Effector CD4-positive, alpha-beta T cell (primary cell): ENCODE measurements at places on chromosomes 2 and 18.

GRCh38 chr18:64401268-64402060 is 252.6 kb upstream of the LINC00305 start:
- no peak for DNase-seq

- DNase-seq = no peak
Measured at GRCh38 chr2:232490221-232491138, 2.8 kb upstream of the ECEL1 start.

- no peak for DNase-seq
Measured at GRCh38 chr2:17615728-17616351, 75.3 kb downstream of the VSNL1 start.

DNA sequence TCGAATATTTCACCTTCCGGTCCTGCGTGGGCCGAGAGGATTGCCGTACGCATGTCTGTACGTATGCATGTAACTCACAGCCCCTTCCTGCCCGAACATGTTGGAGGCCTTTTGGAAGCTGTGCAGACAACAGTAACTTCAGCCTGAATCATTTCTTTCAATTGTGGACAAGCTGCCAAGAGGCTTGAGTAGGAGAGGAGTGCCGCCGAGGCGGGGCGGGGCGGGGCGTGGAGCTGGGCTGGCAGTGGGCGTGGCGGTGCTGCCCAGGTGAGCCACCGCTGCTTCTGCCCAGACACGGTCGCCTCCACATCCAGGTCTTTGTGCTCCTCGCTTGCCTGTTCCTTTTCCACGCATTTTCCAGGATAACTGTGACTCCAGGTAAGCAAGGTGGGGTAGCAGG is at the start of gene SERPINB5:
SERPINB5 (plus strand) TSS at position 291 of the 400 bp plus-strand sequence. CDS start 7,471 bp downstream, outside the sequence.
- no peak for DNase-seq

GRCh38 chr2:111052621-111053020 is 68.1 kb upstream of the BCL2L11 start:
- no peak for DNase-seq

DNA sequence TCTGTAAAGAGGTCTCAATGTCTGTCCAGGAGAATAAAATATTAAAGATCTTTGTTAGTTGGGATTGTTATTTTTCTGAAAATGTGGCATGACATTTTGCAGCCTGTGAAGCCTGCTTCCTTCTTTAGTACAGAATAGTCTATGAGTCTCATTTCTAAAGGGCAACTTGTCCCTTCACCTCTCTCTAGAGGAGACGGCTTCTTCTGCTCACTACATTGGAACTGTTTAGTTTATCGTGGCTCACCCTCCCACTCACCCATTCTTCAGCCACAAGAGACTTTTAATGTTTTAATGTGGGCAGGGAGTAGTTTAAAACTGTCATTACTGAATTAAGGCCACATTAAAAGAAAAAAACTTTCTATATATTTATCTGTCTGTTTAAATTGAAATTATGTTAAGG is 161.0 kb downstream of the BARD1 start:
- no peak for DNase-seq

- no peak for DNase-seq
Measured at GRCh38 chr18:76913583-76913982, 91.2 kb downstream of the ZNF236 start.

DNA sequence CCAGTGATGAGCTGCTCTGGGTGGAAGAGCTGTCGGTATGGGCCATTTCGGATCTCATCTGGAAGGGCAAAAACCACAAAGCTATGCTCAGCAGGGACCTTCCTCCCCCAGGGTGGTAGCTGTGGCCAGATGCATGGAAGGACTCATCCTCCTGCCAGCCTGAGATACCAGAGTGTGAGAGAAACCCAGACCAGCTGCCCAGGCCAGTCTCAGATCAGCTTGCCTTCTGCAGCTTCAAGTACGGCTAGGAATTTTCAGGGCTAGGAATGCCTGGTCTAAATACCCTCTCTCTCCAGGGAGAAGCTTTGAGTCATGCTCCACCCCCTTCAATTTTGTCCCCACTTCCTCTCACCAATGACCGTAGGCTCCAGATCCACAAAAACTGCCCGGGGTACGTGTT is 1.4 kb upstream of the TUBA4B start:
- DNase-seq = no peak

- no peak for DNase-seq
Measured at GRCh38 chr2:180905002-180905401, 75.4 kb upstream of the UBE2E3 start.

GRCh38 chr2:144859716-144860115 is 339.8 kb upstream of the ZEB2 start:
- no peak for DNase-seq

GRCh38 chr18:56374007-56374655 is 264.3 kb downstream of the TXNL1 start:
- DNase-seq = no peak

DNA sequence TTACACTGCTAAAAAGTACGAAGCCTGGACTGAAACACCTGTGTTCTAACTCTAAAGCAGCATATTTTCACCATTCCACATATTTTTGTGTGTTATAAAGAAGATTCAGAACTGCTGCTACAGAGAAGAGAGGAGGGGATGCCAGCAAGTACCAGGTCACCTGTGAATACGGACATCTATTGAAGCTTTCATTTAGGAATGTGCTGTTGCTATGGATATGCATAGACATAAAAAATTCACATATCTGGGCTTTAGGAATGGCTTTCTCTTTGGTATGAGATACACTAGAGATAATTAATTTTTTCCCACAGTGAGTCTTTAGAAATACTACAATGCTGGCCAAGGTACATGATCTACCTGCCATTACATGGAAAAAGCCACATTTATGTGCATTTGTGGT is 238.5 kb downstream of the WDR7 start:
- no peak for DNase-seq

GRCh38 chr2:120735746-120736170 is at the start of gene GLI2:
Gene GLI2, plus strand, starts transcription at chr2:120735868. Its CDS starts 61,453 bp downstream, at chr2:120797321.
- DNase-seq = no peak

DNA sequence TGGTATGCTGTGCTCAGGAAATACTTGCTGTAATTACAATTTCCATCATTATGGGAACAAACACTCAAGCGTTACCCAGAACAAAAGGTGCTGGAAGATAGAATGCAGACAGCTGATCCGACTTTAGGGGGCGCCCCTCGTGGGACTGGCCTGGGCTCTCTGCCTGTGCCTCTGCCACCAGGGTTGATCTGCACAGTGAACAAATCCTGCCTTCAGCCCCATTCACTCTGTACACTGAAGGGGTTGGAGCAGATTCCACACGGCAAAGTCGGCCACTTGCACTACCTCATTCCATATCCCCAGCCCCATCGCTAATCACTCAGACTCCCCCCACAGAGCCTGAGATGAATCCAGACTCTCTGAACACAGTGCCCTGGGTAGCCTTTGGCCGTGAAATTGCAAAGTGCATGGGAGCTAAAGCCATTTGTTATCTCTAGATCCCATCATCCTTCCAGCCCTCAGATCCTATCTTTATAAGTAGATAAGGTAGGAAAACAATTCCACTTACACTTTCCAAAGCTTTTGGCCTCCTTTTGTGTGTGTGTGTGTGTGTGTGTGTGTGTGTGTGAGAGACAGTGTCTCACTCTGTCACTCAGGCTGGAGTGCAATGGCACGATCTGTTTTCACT is 69.3 kb downstream of the INPP5D start:
- DNase-seq = no peak

DNA sequence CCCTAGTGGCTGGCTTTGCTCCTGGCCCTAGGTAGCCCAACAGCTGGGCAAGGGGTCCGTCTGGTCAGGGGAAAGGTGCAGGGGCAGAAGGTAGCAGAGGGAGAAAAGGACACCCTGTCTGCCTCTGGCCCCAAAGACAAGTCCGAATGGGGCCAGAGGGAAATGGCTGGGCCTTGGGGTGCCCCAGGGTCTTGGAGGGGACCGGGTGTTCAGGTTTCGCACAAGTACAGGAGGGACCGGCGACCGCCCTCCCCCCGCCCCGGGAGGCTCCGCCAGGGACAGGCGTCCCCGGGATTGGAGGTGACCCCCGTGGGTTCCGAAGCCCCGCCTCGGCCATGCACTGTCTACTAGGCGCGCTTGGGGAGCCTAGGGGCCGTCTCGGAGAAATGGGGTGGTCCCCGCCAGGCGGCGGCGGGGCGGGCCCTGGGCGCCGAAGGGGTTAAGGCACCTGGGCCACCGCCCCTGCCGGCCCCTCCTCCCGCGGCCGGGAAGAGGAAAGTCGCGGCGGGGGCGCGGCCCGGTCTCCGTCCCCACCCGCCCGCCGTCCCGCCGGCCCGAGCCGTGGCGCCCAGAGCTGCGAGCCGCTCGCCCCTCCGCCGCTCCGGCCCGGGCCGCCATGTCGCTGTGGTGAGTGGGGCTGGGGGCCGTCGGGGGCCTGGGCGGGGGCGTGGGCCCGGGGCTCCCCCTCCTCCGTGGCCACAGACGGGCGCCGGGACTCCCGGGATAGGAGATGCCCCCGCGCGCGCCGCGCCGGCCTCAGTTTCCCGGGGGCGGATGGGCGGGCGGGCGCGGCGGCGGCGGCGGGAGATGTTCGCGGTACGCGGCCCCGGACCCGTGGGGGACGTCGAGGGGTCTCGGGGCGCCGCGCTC is at the start of gene B3GNT7:
B3GNT7 (plus strand) TSS at position 523 of the 870 bp plus-strand sequence; CDS start at position 617, 94 bp downstream.
- DNase-seq = no peak

DNA sequence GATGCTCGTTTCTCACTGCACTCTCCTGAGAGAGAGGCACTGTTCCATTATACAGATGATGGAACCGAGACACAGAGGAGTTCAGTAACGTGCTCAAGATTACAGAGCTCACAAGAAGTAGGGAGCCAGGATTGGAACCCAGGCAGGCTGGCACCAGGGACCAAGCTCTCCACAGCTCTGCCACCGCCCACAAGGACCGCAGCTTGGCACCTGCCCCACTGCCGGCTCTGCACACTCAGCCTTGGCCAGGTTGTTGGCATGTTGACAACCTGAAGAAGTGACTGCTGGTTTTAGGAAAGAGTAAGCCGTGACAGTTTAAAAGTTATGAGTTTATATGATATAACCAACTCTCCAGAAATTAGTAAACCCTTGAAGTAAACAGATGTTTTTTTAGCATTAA is 48.0 kb upstream of the ITM2C start:
- no peak for DNase-seq

- no peak for DNase-seq
Measured at GRCh38 chr2:169112841-169113240, 43.5 kb downstream of the DHRS9 start.

DNA sequence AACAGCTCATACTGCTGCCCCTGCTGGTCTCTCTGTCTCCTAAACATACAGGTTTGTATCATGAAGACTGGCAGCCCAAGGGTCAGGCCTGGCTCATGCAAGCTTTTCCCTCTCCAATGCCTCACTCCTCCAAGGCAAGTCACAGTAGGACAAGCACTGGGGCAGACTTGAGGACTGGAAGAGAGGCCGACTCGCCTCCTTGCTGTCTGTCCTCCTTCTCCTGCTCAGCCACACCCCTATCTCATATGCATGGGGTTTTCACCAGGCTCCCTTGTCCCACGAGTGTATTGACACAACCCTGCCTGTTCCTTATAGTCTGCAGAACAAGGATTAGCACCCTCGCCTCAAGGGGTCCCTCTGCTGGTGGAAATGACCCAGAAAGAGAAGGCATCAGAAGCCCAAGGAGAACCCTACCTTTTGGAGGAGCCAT is 223.7 kb downstream of the SOX11 start:
- no peak for DNase-seq

GRCh38 chr2:159936471-159936870 is 125.9 kb downstream of the PLA2R1 start:
- no peak for DNase-seq

GRCh38 chr2:222272446-222273015 is 26.3 kb downstream of the PAX3 start:
- DNase-seq = no peak

GRCh38 chr2:113200236-113200635 is 26.5 kb downstream of the PSD4 start:
- DNase-seq = no peak

DNA sequence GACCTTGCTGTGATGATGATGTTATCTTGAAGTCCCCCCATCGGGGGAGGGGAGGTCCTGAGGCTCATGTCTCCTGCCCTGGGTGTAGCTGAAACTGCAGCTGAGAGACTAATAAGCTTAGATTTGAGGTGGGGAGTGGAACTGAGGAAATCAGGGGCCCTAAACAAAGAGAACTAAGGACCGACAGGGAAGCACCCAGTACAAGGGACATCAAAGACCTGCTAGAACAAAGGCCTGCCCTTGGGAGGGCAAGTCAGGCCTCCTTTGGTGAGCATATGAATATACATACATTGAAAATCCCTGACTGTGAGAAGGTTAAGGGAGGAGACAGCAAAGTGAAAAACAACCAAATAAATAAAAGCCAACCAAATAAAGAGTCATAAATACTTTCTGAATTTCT is 1132.5 kb upstream of the CELF4 start:
- DNase-seq = no peak

GRCh38 chr18:8379187-8379941 is 229.9 kb upstream of the RAB12 start:
- DNase-seq = no peak

DNA sequence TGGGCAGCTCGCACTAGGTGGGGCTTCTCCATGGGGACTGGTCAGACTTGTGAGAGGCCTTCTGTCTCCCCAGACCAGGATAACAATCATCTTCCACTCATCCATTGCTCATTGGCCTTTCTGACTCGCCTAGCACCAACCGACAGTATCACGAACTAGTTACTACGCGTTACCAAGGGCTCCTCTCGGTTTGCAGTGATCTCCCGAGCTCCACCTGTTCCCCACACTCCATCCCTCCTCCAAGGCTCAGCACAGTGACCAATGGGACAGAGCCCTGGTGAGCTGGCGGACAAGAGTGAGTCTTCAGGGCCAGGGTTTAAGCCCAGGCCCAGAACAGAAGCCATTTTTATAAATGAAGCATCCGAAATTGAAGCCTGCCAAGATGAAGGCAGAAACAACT is 42.8 kb upstream of the SMAD7 start:
- no peak for DNase-seq

DNA sequence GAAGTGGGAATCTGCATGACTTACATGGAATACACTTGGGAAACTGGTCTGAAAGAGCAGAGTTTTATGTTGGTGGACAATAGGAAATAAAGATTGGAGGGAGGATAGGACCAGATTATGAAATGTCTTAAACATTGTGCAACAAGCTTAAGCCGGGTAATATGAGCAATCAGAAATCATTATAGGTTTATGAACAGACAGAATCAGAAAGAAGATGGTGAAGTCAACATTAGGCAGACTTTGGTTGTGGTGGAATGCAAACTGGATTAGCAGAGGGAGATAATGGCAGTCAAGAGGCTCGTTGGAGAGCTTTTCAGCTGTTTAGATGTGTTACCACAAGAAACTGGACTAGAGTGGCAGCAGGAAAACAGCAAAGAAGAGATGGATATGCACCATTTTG is 43.5 kb downstream of the CRIM1 start:
- no peak for DNase-seq

- DNase-seq = no peak
Measured at GRCh38 chr2:11481789-11482472, 16.0 kb upstream of the E2F6 start.

DNA sequence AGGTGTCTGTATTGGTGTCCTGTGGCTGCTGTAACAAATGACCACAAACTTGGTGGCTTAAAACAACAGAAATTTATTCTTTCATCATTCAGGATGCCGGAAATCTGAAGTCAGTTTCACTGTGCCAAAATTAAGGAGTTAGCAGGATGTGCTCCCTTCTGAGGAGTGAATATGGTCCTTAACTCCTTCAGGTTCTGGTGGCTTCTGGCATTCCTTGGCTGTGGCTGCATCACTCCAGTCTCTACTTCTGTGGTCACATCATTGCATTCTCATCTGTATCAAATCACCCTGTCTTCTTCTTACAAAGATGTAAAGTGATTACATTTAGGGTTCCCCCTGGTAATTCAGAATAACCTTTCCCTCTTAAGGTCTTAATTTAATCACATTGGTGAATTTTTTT is 12.6 kb downstream of the GPD2 start:
- DNase-seq = no peak

GRCh38 chr2:113226462-113226861 is 52.3 kb downstream of the PAX8 start:
- no peak for DNase-seq

GRCh38 chr2:240567872-240568677 is at the start of gene RNPEPL1:
Gene RNPEPL1, plus strand, starts transcription at chr2:240568484. Its CDS starts 103 bp downstream, at chr2:240568587.
- DNase-seq = peak; percentile 46
